ENCODE measurements at places on chromosomes 3 and 15. TPM values are rescaled to one million over a fixed set of nuclear protein-coding genes. Genes with fewer than 3 reads are reported as not detected.

CNTN3 gene
- 16.7 TPM for polyA plus RNA-seq

RASGRF1 gene
- 34.1 TPM for polyA plus RNA-seq

GABRR3 gene
- not detected for polyA plus RNA-seq

KY gene
- polyA plus RNA-seq = 2.5 TPM

ITIH1 gene
- polyA plus RNA-seq = not detected

NEK10 gene
- polyA plus RNA-seq = 6.1 TPM

LXN gene
- 11.6 TPM for polyA plus RNA-seq
